ENCODE measurements at places on chromosomes 16 and 17. TPM values are rescaled to one million over a fixed set of nuclear protein-coding genes. Genes with fewer than 3 reads are reported as not detected.

MEIOC gene
- total RNA-seq = 2.0 TPM

SLC16A5 gene
- 31.5 TPM for total RNA-seq

CA7 gene
- not detected for total RNA-seq

MPV17L gene
- total RNA-seq = 5.7 TPM

ZPBP2 gene
- total RNA-seq = not detected

HOXB5 gene
- 2.5 TPM for total RNA-seq

SLC2A4 gene
- 0.16 TPM for total RNA-seq

PERCC1 gene
- total RNA-seq = not detected

MMP2 gene
- 13.8 TPM for total RNA-seq

PLCG2 gene
- total RNA-seq = 4.3 TPM

C17orf78 gene
- not detected for total RNA-seq

SPECC1 gene
- 67.5 TPM for total RNA-seq

NSRP1 gene
- total RNA-seq = 27.5 TPM

CCL23 gene
- total RNA-seq = not detected

SULT1A4 gene
- total RNA-seq = 33.6 TPM

CDK3 gene
- 5.8 TPM for total RNA-seq

PRSS8 gene
- total RNA-seq = 0.27 TPM

FOXF1 gene
- not detected for total RNA-seq

FUS gene
- total RNA-seq = 492 TPM

KIF2B gene
- not detected for total RNA-seq

APOBR gene
- total RNA-seq = 0.05 TPM

KRTAP1-1 gene
- total RNA-seq = not detected

SLC22A31 gene
- 2.1 TPM for total RNA-seq

CES5A gene
- not detected for total RNA-seq

DUSP3 gene
- total RNA-seq = 62.4 TPM

NPIPB13 gene
- total RNA-seq = 3.0 TPM

UMOD gene
- not detected for total RNA-seq

RAD51D gene
- total RNA-seq = 28.4 TPM

KCNJ2 gene
- total RNA-seq = 0.15 TPM

GCGR gene
- 0.26 TPM for total RNA-seq

CDH8 gene
- total RNA-seq = 0.47 TPM

KRT20 gene
- 0.47 TPM for total RNA-seq

COX4I1 gene
- total RNA-seq = 776 TPM

LRRC36 gene
- total RNA-seq = not detected

SRCIN1 gene
- total RNA-seq = 2.8 TPM

DNAAF8 gene
- 0.46 TPM for total RNA-seq

KRTAP3-1 gene
- not detected for total RNA-seq

BAIAP3 gene
- total RNA-seq = 0.79 TPM
